ENCODE measurements at places on chromosomes 1 and 21.
A peak's percentile ranks its signal among the peaks of the same experiment; 100 is the strongest.

- no peak for DNase-seq
Observed at GRCh38 chr1:214857716-214858115, 224.8 kb upstream of the KCNK2 start.

DNA sequence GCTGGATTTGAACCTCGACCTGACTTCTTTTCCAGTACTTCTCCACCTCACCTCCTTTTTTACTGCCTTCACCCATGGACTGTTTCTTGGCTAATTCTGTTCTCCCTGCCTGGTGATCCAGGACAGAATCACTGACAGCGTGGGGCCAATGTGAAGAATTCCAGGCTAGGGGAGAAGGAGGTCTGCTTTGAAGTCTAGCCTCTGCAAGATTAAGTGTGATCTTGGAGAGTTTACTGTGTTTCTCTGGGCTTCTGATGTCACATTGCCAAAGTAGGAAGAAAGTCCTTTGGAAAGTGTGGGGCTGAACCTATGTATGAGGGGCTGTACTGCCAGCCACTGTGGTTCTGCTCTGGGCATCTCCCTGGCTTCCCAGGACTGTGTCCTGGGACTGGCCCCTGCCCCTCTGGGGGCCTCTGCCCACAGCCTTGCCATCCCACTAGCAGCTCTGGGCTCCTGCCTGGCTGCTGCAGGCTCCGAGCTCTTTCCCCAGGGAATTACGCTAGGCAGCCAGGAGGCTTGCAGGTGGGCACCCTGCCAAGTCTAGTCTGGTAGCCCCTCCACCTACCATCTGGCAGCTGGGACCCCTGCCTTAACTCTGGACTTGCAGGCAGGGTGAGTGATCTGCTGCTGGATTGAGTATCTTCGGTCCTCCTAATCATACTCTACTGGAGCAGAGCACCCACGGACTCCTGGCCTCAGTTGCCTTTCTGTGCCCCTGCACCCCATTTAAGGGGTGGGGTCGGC lies 52.2 kb downstream of the YARS1 start:
- no peak for DNase-seq

- no peak for DNase-seq
Observed at GRCh38 chr21:17671733-17672132, 59.0 kb upstream of the BTG3 start.

- peak; percentile 78 for DNase-seq
Observed at GRCh38 chr21:41612674-41613532, 104.9 kb upstream of the TMPRSS2 start.

GRCh38 chr1:33420870-33421775 lies 9.8 kb downstream of the PHC2 start:
- DNase-seq, result no peak

GRCh38 chr1:12810691-12811408 lies 19.7 kb downstream of the PRAMEF1 start:
- no peak for DNase-seq

GRCh38 chr1:5992814-5993555 lies 760 bp upstream of the NPHP4 start:
- peak; percentile 49 for DNase-seq

GRCh38 chr1:240169188-240169587 lies 77.5 kb downstream of the FMN2 start:
- DNase-seq, result peak; percentile 23

GRCh38 chr1:237239248-237239647 lies 197.3 kb downstream of the RYR2 start:
- DNase-seq, result no peak

GRCh38 chr21:27406300-27407009 lies 439.6 kb upstream of the ADAMTS5 start:
- DNase-seq, result no peak

GRCh38 chr1:28503117-28503516 lies 2.7 kb upstream of the RCC1 start:
- DNase-seq, result no peak

DNA sequence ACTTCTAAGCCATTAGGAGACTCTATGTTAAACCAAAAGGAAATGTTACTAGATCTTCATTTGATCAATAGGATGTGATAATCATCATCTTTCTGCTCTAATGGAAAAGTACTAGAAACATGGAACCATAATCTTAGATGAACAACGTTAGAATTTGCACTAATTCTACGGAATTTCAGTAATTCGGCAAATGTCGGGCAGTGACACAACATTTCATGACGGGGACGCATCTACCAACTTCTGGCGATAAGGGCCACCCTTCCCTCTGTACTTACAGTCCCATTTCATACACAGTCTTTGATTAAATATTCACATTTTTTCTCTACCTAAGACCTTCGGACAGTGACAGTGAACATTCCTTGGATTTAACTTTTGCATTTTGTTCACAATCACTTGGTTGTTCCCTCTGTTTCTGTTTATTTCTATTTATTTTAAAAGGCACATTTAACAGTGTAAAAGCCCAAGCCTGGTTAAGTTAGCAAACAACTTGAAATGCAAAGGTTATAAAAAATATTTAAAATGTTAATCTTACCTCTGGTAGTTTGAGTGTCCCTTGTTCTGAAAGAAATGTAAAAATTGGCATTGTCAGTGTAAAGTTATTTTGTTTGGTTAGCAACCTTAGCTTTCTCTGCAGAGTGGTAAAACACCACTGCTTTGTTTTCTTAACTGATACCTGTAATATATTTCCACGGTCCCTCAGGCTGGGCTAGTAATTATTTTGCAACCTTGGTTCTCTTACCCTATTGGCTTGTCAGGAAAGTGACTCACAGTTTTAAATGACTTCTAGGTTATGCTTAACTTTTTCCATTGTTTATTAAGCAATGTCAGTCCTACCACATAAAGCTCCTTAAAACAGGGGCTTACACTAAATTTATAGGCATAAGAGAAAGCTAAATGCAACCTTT lies 276.9 kb downstream of the VAV3 start:
- DNase-seq, result peak; percentile 52

GRCh38 chr1:57623039-57623790 lies 199.4 kb upstream of the DAB1 start:
- DNase-seq, result peak; percentile 82

- no peak for DNase-seq
Observed at GRCh38 chr1:21468599-21468998, 28.7 kb downstream of the NBPF3 start.

GRCh38 chr21:28317177-28317950 lies 675.3 kb downstream of the LTN1 start:
- DNase-seq, result no peak

DNA sequence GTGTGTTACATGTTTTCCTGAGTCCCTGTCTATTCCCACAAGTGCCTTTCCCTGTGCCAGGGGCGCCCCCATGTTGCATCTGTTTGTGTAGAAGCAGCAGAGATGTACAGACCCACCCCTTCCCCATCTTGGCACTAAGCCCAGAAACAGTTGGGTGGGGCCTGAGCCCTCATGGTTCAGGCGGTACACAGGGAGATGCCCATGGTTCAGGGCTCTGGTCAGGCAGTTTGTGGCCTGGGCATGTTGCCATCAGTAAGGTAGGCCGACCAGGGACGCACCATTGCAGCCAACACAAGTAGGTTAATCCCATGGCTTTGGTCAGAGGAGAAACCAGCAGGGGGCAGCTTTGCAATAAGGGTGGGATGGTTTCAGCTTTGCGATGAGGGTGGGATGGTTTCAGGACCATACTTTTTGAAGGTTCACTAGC lies 914 bp upstream of the ADGRB2 start:
- peak; percentile 52 for DNase-seq
